GM13976 (cell line): ENCODE measurements at places on chromosomes 7 and 10.

GRCh38 chr7:29287366-29287765, 92.8 kb downstream of the CHN2 start:
- no peak for DNase-seq

GRCh38 chr10:103910442-103911012, 7.5 kb downstream of the STN1 start:
- DNase-seq, result no peak

- DNase-seq, result no peak
These were observed 306.2 kb downstream of the PTPRN2 start for GRCh38 chr7:158281441-158281840.

DNA sequence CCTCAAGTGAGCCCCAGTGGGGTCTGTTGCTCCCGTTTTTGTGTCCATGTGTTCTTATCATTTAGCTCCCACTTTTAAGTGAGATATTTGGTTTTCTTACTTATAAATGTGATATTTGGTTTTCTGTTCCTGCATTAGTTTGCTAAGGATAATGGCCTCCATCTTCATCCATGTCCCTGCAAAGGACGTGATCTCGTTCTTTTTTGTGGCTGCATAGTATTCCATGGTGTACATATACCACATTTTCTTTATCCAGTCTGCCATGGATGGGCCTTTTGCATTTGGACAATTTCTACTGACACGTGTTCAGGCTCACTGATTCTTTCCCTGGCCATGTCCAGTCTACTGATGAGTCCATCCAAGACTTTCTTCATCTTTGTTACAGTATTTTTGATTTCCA, 9.6 kb downstream of the SFXN2 start:
- DNase-seq, result no peak

GRCh38 chr7:158531661-158532060, 56.0 kb downstream of the PTPRN2 start:
- DNase-seq, result no peak

DNA sequence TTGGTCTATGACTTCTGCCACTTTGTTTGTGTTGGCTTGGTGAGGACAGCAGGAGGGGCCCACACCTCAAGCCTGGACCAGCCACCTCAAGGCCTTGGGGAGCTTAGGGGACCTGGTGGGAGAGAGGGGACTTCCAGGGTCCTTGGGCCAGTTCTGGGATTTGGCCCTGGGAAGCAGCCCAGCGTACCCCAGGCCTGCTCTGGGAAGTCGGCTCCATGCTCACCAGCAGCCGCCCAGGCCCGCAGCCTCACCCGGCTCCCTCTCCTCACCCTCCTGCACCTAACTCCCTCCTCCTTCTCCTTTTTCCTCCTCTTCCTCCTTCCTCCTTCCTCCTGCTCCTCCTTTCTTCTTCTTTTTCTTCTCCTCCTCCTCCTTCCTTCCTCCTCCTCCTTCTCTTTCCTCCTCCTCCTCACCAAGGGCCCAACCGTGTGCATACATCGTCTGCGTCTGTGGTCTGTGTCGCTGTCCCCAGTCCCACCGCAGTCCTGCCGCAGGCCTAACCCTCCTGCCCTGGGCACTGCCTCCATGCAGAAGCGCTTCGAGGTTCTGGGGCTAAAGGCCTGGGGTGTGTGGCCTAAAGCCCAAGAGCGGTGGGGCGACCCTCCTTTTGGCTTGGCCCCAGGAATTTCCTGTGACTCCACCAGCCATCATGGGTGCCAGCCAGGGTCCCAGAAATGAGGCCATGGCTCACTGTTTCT, 5.3 kb downstream of the EN2 start:
- DNase-seq, result peak; percentile 23

- no peak for DNase-seq
These were observed 3.0 kb downstream of the H2BK1 start for GRCh38 chr7:151207315-151207714.

- DNase-seq, result no peak
These were observed 27.2 kb upstream of the BEND7 start for GRCh38 chr10:13555884-13556510.

GRCh38 chr7:116779216-116779615, 83.2 kb upstream of the CAPZA2 start:
- DNase-seq, result no peak

GRCh38 chr7:66698652-66699205, 41.8 kb upstream of the RABGEF1 start:
- no peak for DNase-seq

GRCh38 chr10:49726593-49726992, 35.5 kb downstream of the OGDHL start:
- no peak for DNase-seq

DNA sequence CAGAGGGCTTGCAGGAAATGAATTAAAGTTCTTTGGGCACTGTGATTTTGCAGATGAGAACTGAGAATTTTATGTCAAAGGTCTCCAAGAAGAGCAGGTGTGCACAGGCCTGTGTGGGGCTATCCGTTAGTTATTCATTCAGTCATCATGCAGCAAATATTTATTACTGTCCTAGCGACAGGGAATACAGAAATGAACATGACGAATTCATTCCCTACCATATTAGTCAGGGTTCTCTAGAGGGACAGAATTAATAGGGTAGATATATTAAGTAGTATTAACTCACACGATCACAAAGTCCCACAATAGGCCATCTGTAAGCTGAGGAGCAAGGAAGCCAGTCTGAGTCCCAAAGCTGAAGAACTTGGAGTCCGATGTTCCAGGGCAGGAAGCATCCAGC, 2.9 kb upstream of the MMP21 start:
- no peak for DNase-seq

- DNase-seq, result no peak
These were observed 71.5 kb upstream of the SLC13A1 start for GRCh38 chr7:123271231-123271630.

DNA sequence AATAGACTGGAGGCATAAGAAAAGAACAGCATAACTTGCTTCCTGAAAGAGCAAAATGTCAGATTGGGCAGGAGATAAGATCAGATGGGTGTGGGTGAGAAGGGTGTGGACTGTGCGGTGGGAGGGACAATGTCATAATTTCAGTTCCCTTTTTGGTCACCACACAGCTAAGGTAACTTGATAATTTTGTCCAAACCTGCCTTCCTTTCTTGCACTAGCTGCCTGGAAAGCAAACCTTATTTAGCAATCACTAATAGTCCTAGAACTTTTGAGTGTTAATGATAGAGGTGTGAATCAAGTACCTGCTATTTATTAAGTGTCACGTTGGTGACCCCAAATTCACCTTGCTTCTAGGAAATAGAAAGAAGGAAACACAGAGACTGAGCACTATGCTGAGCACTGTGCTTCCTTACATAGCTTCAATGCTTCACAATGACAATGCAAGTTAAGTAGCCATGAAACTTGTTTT, 72.4 kb upstream of the SP4 start:
- DNase-seq, result peak; percentile 47

DNA sequence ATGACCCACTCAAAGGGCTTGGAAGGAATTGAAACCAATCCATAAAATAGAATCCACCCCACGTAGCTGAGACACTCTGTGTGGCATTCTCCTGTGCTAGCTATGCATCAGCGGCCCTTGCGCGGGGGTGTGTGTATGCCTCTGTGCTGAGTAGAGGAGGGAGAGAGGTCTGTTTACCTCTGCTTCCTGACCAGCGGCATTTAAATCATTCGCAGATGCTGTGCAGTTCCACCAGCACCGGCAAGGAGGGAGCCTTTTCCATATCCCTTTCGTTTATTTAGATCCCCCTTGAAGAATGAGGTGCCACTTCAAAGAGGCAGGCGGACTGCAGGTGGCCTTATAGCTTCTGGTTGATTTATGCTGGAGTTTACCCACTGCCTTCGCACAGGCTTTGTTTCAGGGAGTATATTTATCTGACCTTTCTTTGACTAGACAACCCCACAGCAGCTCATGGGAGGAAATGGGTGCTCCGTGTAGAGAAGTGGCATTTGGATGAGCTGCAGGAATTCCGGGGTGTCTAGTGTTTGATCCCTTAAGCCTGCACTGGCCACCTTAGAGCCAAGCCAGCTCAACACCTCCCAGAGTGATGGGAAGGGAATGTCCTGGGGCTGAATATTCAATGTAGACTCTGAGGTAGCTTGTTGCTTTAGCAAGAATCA, 11.4 kb downstream of the C10orf53 start:
- DNase-seq, result no peak

GRCh38 chr10:90571481-90572258, 286.2 kb downstream of the HTR7 start:
- no peak for DNase-seq

GRCh38 chr10:131972474-131973071, 9.2 kb downstream of the BNIP3 start:
- DNase-seq, result no peak

DNA sequence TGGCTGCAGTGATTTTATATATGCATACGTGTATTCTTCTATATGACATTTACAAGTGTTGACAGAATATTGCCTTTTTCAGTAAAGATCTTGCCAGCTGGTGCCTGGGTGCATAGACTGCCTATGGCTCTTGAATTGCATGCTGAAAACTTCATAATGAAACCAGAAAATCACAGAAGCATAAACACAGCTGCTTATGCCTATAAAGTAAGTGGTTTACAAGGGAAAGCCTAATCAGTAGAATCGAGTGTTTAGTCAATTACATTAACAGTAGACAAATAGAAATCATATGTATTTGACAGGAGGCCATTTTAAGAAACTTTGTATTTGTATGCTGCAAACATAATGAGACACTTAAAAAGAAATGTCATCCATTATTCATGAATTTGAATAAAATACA, 82.5 kb downstream of the TMEM168 start:
- no peak for DNase-seq

DNA sequence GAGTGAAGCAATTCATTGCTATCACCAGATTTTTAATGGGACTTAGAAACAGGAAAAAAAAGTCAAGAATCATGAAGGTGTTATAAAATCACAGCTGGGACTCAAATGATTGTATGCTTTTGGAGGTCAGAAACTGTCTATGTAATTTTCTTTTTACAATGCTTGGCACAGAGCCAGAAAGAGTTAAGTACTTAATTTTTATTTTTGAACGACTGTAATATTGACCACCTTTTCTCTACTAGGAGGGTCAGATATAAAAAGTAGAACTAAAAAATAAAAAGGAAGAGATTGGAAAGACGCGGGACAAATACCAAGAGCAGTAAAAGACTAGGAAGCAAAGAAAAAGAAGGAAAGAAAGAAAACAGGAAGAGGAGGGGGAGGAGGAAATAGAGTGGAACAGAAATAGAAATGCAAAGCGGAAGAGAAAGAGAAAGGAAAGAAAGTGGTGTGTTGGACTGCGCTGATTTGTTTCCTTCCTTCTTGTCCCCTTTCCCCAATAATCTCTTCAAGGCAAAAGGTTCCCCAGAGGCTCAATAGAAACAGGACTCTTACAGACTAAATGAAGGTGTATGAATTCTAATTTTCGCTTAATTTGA, 23.2 kb upstream of the C1GALT1 start:
- DNase-seq, result no peak

DNA sequence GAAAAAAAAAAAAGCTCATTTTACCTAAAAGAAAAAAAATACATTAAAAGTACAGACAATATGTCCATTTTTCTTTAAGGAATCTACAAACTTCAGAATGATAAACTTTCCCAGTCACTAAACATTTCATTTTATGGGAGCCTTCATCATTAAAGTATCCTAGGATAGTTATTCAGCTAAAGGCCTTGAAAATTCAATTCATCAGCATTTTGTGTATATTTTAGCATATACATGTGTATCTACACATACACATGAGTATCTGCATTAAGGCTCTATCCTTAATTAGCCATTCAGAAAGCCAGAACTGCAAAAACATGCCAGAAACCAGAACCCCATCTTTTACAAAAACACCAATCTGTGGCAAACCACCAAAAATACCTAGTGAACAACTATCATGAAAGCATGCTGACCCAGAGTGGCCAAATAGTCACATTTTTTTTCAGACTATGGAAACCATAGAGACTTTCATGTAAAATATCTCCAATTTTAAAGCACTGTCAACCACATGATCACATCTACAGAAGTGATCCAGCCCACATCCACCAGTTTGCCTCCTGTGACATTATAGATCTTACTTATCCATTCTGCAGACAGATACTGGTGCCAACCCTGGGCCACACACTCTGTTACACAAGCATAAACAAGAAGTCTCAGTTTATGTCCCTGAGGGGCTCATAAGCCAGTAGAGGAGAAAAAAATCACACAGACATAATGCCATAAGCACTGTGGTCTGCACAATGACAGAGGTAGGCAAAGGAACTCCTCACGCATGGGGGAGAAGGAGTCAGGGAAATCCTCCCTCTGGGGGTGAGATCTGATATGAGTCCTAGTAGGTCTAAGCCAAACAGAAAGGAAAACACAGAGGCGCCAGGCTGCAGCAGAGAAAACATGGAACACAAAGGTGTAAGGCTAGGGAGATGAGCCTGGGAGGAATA, 79.2 kb downstream of the SRPK2 start:
- no peak for DNase-seq

GRCh38 chr10:81546243-81546642, 328.8 kb upstream of the NRG3 start:
- no peak for DNase-seq

DNA sequence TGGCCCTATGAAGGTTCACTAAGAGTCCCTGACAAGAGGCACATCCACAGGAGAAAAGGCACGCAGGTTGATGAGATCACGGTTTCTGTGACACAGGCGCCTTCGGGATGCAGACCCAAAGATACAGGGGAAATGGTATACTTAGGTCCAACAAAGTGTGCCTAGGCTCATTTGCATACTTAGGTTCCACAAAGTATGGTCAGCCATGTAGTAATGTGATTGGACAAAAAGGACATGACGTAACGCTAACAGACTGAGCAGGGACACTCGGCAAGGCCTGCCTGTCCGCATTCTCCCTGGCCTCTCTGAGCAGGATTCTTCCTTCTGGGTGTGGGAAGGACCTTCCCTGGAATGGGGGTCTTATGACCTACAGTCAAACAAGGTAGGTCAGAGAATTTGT, 190.6 kb downstream of the CELF2 start:
- DNase-seq, result no peak

- DNase-seq, result no peak
These were observed 6.1 kb upstream of the LAMB4 start for GRCh38 chr7:108136191-108136688.

- DNase-seq, result no peak
These were observed 77.1 kb upstream of the DUSP5 start for GRCh38 chr10:110420401-110421193.

- no peak for DNase-seq
These were observed 226.4 kb downstream of the BUB3 start for GRCh38 chr10:123380491-123381085.

DNA sequence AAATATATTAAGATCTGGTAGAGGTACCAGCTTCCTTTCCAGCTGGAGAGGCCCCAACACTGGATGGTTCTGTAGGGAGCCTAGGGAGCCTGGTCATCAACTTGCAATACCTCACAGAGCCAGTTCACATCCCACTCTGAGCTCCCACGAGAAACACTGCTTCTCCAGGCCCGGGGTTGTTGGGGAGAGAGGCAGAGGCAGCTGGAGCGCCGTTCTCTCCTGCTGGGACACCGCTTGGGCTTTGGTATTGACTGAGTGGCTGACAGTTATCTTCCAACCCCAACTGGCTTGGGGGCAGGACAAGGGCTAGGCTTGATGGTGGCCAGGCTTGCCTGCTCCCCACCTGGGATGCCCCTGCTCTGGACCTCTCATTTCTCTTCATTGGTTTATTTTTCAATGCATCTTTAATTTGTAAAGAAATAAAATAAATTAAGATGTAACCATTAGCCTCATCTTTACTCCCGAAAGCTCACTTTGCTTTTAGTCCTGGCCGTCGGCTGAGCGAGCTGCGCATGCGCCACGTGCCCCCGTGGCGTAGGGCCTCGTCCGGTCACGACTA, 10.0 kb upstream of the CHCHD1 start:
- peak; percentile 89 for DNase-seq

- no peak for DNase-seq
These were observed 108.1 kb downstream of the GRID1 start for GRCh38 chr10:86258499-86258898.

- no peak for DNase-seq
These were observed 2.3 kb downstream of the CDH23 start for GRCh38 chr10:71398976-71399375.

GRCh38 chr7:130999926-131000325, 265.9 kb upstream of the KLF14 start:
- DNase-seq, result no peak
